ENCODE measurements at places on chromosomes 5 and 9. TPM values are rescaled to one million over a fixed set of nuclear protein-coding genes. Genes with fewer than 3 reads are reported as not detected.

DNA sequence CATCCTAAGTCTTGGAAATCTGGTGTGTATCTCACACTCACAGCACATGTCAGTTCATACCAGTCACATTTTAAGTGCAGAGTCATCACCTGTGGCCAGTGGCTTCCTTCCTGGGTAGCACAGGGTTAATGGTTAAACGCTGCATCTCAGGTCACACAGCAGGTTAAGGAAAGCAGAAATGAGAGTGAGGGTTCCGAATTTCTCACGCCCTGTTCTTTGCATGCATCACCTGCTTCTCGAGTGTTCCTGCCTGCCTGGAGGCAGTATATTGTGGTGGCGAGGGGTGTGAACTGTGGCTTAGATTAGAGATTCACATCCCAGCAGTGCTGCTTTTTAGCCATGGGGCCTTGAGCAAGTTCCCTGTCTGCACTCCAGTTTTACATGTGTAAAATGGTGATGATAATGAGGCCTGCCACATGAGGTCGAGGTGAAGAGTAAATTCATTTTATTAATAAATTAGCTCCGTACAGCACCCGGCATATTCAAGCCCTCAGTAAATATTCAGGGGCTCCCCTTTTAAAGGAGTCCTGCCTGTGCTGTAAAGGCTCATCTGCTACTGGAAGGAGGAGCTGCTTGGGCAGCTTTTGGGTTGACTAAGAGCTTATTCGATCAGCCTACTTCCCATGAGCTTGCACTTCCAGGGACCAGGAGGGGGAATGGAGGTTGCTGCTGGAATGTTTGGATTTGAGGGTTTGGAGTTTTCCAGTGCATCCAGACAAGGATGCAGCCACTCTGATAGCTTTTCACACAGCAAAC is 61.1 kb upstream of the SAP30L start:
- no peak for DNase-seq

DNA sequence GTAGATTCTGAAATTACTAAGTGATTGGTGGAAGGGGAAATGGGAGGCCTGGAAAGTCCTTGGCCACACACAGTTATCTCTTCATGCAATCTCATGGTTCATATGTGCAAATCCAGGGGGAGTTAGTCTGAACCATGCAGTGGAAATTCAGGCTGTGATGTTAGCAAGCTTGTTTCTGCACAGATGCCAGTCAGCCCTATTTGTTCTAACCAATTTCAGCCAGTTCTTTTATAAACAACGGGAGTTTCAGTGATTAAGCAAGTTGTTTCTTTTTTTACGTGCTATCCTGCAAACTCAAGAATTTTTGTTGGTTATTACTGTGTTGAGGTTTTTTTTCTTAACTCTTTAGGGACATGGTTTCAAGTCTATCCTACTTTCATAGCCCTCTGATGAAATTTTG is 298.0 kb downstream of the FER start:
- DNase-seq = no peak

GRCh38 chr5:111425205-111425604 is 87.1 kb downstream of the STARD4 start:
- no peak for DNase-seq

GRCh38 chr9:136044207-136044970 is 50.7 kb downstream of the NACC2 start:
- DNase-seq = no peak

GRCh38 chr9:88680041-88680440 is 145.1 kb downstream of the NXNL2 start:
- no peak for DNase-seq

CCNO gene
- polyA plus RNA-seq = 0.94 TPM

DNA sequence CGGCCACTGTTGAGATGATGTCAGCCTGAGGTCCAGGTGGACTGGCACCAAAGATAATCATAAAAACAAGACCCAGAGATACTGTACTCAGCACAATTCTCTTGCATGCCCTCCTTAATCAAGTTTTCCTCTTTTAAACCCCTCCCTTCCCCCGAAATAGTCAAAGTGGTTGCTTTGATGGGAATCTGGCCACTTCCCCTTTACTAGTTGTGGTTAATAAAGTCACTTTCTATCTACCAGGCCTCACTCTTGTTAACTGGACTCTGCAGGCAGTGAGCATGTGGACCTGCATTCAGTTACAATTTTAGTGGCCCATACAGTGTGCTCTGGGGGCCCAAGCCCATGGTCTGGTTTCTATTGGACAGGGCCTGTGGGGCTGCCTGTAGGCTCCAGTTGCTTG is 17.5 kb downstream of the FBP2 start:
- DNase-seq = no peak

GRCh38 chr5:133386662-133387061 is 225.7 kb downstream of the FSTL4 start:
- DNase-seq = no peak

GRCh38 chr9:83598487-83598886 is 24.5 kb upstream of the IDNK start:
- DNase-seq = no peak

DNA sequence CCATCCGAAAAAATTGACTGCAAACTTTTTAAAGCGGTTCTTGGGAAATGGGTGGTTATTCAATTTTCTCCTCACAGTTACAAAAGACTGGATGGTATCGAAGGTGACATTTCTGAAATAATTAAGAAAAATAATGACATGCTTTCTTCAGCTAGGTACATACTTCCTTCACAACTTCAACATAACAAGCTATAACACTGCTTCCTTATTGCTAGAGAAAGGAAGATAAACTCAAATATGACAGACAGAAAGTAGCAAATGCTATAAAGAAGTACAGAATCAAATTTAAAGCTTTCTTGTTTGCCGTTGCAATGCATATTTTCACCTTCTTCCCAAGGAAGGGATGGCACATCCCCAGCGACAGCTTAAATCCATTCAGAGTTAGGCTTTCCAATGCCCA is 93.5 kb upstream of the EFNA5 start:
- DNase-seq = no peak
